Naive B cell (primary cell): ENCODE measurements at places on chromosomes 7 and 10.

DNA sequence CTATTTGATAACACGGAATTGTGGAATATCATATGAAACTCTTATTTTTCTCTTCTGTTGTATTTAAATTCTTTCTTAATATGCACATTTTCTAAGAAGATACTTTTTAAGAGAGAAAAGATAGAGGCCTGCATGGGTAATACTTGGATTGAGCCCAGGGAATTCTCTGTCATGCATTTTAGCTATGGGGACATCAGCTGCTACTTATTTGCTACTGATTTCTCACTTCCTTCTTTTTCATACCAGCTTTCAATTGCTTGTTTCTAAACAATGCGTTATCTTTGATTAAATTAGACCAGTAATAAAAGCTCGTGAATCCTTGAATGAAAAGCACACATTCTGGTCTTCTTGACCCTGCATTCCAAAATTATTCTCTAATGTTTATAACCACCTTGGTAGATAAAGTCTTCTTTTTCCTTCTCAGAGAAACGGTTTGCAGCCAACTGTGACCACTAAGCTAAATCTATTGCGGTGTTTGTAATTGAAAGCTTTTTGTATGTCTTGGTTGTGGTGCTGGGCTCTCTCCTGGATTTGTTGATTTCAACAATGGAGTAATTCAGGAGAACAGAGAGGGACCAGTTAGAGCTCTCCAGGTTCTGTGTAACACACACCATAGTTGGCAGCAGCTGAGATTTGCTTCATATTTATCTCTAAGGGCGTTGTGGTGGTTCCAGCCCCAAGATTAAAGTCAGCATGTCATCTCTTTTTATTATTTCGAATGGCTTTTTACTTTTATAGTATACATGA lies 139.3 kb downstream of the PPP1R9A start:
- peak; percentile 0 for DNase-seq

DNA sequence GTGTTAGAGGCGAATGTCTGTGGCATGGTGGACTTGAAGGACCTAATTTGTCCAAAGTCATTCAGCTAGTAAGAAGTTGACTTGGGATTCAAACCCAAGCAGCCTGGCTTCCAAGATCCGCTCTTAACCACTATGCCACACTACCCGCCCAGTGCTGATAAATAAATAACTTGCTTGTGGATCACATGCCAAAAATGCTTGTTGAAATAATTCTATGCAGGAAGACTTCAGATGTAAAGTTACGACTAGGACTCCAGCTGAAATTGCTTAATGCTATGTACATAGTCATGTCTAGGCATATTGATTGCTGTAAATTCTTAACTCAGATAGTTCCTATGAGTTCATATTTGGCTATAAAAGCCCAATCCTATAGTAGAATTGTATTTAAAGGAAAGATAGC lies 76.0 kb downstream of the PLXDC2 start:
- no peak for DNase-seq

- DNase-seq = peak; percentile 20
Observed at GRCh38 chr10:17617031-17617911, at the start of gene HACD1. HACD1 (minus strand) TSS chr10:17617374; CDS start chr10:17617339, 35 bp downstream.

GRCh38 chr7:87223666-87224065 lies 4.1 kb upstream of the TMEM243 start:
- no peak for DNase-seq

DNA sequence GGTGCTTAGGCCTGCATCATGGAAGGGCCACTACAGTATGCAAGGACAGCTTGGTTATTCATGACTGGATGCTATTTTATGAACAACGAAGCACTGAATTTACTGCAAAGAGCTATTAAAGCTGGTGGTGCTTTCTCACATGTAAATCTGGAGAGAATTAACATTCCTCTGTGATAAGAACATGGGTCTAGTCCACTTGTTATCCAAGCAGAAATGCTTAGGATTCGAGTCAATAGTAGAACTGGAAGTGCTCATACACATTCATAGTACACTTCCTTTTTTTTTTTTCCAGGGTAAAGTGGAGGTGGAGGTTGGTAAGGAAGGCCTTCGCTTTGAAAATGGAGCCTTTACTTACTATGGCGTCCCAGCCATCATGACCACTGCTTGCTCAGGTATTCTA lies 35.0 kb downstream of the CNNM1 start:
- no peak for DNase-seq

DNA sequence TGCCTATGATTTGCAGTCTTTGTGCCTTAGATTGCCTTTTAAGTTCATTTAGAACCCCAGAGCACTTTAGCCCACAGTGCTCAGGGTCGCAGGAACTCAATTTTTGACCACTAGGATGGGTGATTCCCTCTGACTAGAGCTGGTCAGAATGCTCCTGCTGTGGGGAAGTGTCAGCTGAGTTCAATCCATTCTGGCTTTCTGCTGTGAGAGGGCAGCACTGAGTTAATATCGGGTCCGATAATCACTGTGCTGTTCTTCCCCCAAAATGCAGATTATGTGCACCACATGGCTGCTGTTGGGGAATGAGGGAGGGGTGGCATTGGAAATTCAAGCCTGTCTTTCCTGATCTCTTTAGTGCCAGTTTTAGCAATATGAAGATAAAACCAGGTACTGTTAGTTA lies 886.4 kb downstream of the DNAJB9 start:
- DNase-seq = no peak

DNA sequence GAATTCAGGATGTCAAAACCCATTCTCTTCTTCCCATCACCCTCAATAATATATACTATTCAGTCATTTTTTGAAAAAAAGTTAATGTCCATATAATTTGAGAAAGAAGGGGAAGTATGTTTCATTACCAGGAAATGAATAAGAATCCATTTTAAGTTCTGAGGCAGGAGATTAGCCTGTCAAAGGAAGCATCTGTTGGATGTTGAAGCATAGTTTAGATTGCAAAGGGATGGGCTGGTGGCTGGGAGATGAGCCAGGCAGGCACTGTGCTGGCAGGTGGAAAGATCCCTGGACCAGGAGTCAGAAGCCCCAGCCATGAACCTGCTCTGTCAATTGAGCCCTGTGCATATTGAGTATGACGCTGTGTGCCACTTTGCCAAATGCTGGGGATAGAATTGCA lies 48.4 kb upstream of the CRTAC1 start:
- no peak for DNase-seq

- DNase-seq = no peak
Observed at GRCh38 chr10:3728563-3728962, 56.4 kb downstream of the KLF6 start.

- peak; percentile 69 for DNase-seq
Observed at GRCh38 chr10:5817322-5818047, 4.3 kb upstream of the GDI2 start.

DNA sequence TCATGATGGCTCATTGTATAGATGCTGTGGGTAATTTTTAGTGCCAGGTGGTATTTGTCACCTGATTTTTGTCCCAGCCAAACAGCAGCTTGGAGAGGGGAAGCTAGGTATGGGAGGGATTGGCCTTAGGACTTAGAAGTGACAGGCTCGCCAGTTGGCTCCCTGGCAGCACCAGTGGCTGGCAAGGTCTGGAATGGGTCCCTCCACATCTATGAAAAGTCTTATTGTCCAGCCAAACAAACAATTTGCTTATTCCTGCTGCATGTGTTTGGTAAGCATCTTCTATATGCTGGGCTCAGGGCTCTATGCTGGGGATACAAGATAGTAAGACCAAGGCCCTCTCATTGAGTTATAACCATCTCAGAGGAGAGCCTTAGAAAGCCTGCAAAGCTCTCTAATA lies 42.5 kb downstream of the SORCS3 start:
- DNase-seq = no peak

DNA sequence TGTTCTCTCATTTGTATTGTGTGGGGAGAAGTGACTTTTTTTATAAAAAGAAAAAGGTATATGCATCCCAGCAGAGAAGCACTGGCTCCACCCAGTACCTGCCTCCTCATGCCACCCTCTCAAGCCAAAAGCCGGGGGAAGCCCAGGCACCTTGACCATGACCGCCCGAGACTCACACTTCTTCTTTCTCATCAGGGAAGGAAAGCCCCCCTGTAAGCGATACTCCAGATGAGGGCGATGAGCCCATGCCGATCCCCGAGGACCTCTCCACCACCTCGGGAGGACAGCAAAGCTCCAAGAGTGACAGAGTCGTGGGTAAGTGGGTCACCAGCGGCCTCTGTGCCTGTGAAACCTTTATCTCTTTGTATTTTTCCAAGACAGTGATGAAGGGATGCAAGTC lies 22.9 kb downstream of the IKZF1 start:
- DNase-seq = no peak

GRCh38 chr10:58189269-58189668 lies 78.4 kb downstream of the IPMK start:
- DNase-seq = no peak

DNA sequence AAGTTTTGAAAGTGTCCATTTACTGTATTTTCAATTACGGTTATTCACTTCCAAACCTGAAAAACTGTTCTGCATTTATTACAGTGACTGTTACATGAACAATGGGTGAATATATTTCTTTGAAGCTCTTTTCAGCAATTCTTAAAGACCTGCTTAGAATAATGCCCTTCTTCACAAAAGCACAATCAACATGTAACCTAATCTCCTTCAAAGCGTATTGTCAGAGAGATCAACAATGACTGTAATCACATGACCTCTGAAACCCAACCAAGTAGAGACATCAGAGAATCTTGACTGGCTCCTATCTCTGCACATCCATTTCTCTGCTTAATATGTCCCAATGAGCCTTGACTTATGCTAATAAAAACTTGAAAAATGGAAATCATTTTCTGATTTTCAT lies 126.7 kb downstream of the NRCAM start:
- DNase-seq = no peak

DNA sequence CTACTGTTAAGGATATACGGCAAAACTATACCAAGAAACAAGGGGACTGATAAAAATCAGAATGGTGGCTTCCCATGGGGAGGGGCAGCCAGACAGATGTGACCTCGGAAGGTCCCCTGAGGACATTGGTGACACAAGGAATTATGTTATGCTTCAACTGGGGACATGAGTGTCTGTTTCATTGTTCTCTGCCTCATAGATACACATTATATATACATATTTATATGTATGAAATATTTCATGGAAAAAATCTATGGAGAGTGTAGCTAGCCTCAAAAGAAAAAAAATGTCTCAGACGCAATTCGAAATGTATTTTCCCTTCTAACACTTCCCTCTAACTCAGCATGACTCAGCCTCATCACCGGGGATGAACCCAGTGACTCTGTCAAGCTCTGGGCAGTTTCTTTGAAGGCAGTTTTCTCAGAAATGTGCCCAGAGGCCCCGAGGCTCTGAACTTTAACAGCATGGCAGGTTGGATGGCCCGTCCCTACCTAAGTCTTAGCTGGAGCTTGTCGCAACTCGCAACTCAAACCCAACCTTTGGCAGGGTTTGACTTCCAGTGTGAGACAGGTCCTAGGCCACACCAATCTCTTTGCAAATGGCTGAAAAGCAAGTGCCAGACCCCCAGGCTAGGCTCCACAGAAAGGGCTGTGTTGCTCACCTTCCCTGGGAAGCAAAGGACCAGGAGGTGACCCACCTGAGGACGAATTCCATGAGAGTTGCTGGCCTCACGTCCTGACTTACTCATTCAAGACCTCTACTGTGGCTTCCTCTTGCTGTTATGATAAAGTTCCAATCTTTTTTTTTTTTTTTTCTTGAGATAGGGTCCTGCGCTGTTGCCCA lies 86.9 kb downstream of the CARD11 start:
- DNase-seq = no peak

- no peak for DNase-seq
Observed at GRCh38 chr7:55108818-55109217, 90.0 kb downstream of the EGFR start.

DNA sequence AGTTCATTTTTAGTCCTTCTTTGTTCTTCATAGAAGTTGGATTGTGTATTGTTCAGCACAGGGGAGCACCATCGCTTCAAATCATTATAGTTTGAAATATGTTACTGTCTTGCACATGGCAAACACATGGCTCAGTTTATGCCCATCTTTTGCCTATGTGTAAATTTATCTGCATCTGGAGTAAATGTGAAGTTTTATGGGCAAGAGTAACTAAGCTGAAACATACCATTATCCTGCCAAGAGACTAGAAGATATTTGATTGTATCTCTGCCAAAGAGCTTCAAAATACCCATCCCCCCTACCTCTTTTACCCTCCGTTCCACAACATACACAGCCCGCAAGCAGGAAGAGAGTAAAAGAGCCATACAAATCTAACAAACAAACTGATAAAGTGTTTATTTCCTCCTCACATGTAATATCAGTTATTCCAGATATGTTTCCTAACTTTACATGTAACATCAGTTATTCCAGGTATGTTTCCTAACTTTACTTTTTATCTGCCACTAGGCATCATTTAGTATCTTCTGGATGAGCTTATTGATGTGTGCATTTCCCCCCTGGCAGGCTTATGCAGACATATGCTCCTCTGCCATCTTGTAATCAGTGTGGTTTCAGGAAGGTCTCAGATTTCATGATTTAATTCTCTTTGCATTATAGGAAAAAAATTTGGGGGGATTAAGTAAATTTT lies 127.7 kb downstream of the SRI start:
- no peak for DNase-seq

GRCh38 chr10:7202793-7203355 lies 208.0 kb downstream of the SFMBT2 start:
- DNase-seq = no peak

- DNase-seq = no peak
Observed at GRCh38 chr10:19719284-19719683, 96.9 kb upstream of the PLXDC2 start.

DNA sequence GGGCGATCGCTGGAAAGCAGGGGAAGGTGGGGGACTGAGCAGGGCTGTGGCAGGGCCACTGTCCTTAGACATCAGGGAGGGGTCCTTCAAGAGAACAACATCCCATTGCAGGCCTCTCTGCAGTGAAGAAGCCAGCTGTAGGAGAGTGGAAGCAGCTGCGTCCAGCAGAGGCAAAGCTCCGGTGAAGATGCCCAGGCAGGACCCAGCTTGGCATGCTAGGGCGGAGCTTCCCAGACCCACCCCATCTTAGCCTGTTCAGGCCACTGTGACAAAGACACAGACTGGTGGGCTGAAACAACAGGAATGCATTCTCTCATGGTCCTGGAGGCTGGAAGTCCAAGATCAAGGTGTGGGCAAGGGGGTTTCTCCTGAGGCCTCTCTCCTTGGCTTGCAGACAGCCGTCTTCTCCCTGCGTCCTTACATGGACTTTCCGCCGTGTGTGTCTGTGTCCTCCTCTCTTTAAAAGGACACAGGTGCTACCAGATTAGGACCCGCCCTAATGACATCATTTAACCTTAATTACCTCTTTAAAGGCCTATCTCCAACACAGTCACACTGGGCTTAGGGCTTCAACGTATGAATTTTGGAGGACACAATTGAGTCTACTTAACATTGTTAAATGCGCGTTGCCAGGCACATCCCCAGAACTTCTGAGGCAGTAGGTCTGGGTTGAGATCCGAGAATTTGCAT lies 178.1 kb upstream of the GRB10 start:
- DNase-seq = no peak

DNA sequence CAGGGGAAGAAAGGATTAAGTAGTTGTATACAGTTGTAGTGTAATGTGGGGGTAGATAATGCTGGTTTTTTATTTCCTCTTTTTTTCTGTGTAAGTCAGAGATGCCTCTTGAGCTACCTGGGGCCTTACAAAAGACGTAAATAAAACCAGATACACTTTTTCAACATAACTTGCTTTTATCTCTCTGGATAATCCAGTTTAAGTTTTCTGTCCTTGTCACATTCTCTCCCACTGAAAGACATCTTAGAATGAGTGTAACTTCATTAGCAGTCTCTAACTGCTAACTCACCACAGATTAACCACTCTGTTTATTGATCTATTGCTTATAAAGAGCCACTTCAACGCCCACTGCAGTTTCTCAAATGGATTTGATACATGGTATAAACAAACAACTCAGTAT lies 64.1 kb upstream of the LRRN3 start:
- DNase-seq = no peak
